Naive thymus-derived CD8-positive, alpha-beta T cell (primary cell): ENCODE measurements at places on chromosomes 11 and 22.

- no peaks in the 10 kb centered on the region for H3K4me1 ChIP-seq
- no peaks in the 10 kb centered on the region for H3K27me3 ChIP-seq
- H3K36me3 ChIP-seq = no peaks in the 10 kb centered on the region
- DNase-seq = no peak
- H3K4me3 ChIP-seq = no peak overlapping the region
- no peak overlapping the region for H3K27ac ChIP-seq
These were observed 65.2 kb upstream of the A4GALT start for GRCh38 chr22:42785706-42786499.

GRCh38 chr11:119712459-119713358 lies 16.3 kb downstream of the NECTIN1 start:
- no peak overlapping the region for H3K4me3 ChIP-seq
- peaks cover 14% of the 10 kb centered on the region for H3K27me3 ChIP-seq
- peaks cover 3% of the 10 kb centered on the region for H3K36me3 ChIP-seq
- no peak for DNase-seq
- H3K4me1 ChIP-seq = peaks cover 4% of the 10 kb centered on the region
- H3K27ac ChIP-seq = no peak overlapping the region

DNA sequence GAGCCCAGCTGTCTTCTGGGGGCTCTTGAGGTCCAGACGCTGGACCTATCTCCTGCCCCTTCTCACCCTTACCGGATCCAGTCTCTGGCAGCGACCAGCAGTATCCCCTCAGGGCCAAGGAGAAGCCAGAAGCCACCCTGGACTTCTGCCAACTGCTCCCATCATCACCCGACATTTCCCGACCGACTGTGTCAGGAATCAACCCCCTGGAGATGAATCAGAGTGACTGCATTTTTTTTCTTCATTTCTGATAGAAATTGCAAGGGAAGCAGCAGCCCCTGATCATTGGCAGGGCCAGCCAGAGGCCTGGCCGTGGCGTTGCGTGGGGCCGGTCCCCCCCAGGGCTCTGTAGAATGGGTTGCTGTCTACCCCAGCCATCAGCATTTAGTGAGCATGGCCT lies 5.2 kb upstream of the LIF start:
- H3K27me3 ChIP-seq = peaks cover 12% of the 10 kb centered on the region
- no peak overlapping the region for H3K27ac ChIP-seq
- DNase-seq = no peak
- H3K36me3 ChIP-seq = no peaks in the 10 kb centered on the region

DNA sequence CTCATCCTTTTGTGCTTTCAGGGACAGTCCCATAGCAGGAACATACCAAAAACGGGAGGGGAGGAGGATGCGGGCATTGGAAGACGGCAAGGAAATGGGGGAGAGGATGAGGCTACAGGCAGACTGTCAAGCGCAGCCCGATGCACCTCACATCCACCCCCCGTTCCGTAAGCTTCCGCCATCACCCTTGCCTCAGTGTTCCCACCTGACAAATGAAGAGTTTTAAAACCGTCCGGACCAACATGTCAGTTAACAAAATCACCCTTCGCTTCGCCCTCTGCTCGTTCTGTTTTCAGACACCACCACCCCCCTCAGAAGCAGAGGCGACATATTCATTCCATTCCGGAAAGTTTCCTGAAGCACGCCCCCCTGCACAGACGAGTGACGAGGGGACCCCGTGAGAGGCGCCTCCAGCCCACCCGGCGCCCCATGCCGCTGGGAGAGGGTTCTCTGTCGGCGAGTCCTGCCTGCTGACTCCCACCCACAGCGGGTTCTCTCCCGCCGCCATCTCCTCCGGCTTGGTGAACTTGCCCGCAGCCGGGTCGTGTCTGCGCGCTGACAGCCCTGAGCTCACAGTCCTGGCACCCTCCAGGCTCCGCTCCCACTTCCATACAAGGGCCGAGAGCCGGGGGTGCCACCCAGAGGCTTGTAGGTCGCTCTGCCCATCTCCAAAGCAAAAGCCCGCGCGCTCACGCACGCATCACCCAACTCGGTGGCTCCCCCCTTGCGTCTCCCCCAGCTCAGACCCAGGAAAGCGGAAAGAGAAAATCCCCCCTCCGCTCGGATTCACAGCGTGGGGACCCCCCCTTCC lies 1.5 kb downstream of the IGSF9B start:
- peaks cover 41% of the 10 kb centered on the region for H3K4me1 ChIP-seq
- H3K27me3 ChIP-seq = peaks cover 29% of the 10 kb centered on the region
- DNase-seq = peak; percentile 72

- H3K27me3 ChIP-seq = no peaks in the 10 kb centered on the region
- no peak overlapping the region for H3K27ac ChIP-seq
- peaks cover 12% of the 10 kb centered on the region for H3K4me1 ChIP-seq
- H3K36me3 ChIP-seq = no peaks in the 10 kb centered on the region
- no peak for DNase-seq
- no peak overlapping the region for H3K4me3 ChIP-seq
These were observed 28.3 kb downstream of the SLC1A2 start for GRCh38 chr11:35390737-35391682.

DNA sequence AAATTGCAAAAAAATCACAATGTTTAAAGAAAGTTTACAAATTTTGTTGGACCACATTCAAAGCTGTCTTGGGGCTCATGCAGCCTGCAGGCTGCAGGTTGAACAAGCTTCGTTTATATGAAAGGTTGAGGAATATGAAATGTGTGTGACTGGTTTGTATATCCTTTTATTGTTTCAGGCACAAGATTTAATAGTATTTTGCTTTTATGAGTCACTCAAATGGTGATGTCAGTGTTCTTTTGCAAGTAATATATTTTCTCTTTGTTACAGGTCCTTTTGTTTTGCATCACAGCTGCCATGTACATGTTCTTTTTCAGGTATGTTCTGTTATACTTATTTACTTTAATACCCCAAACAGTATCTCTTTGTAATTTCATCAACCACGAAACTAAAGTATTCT lies 198.6 kb downstream of the TMEM135 start:
- peaks cover 26% of the 10 kb centered on the region for H3K36me3 ChIP-seq
- no peak for DNase-seq
- H3K27ac ChIP-seq = no peak overlapping the region
- H3K4me1 ChIP-seq = peaks cover 1% of the 10 kb centered on the region

GRCh38 chr22:46193898-46194310 lies 43.6 kb downstream of the PPARA start:
- peaks cover 16% of the 10 kb centered on the region for H3K36me3 ChIP-seq
- no peak overlapping the region for H3K27ac ChIP-seq
- no peaks in the 10 kb centered on the region for H3K27me3 ChIP-seq
- H3K4me1 ChIP-seq = peaks cover 3% of the 10 kb centered on the region

- H3K27ac ChIP-seq = no peak overlapping the region
- peaks cover 11% of the 10 kb centered on the region for H3K4me1 ChIP-seq
- no peaks in the 10 kb centered on the region for H3K27me3 ChIP-seq
- peaks cover 14% of the 10 kb centered on the region for H3K36me3 ChIP-seq
- no peak for DNase-seq
These were observed 13.4 kb downstream of the SLC25A17 start for GRCh38 chr22:40805699-40806203.
